ENCODE measurements at places on chromosomes 13 and 19. TPM values are rescaled to one million over a fixed set of nuclear protein-coding genes. Genes with fewer than 3 reads are reported as not detected.

Gene SERTAD1
- total RNA-seq, result 9.7 TPM

Gene RASL11A
- 0.92 TPM for total RNA-seq

Gene KRTDAP
- not detected for total RNA-seq

Gene TBCB
- total RNA-seq, result 197 TPM

Gene BCAM
- not detected for total RNA-seq

DNA sequence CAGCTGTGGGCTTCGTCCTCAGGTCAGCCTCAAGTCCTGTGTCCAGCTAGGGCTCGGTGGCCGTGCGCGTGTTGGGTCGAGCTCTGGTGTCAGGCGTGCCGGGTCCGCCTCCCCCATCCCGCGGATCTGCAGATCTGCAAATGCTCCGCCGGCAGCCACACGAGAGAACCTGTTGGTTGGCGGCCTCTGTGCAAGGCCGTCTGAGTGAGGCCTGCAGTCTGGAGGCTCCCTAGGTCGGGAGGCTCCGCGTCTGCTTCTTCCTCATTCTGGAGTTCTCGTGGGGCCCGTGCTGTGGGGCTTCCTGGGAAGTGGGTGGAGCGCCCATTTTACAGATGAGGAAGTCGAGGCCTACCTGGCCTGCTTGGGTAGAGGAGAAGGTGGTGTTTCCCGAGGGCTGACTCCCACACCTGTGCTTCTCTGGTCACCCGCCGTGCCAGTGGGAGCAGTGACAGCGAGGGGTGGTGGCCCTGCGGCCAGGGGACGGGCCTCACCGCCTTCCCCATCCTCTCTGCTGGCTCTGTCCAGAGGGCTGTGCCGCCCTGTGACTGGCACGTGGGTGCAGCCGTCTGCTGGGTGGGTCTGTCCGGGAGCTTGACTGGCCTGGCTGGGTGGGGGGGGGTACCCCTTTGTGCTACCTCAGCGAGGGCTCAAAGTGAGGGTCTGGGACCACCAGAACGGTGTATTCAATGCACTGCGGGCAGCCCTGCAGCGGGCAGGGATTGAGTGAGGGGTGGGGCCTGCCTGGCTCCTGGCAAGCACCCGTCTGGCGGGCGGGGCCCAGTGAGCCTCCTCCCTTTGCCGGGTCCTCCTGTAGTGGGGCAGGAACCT is 3.3 kb downstream of the CSNK1G2 start:
- peaks cover 40% of the 10 kb centered on the region for H3K4me1 ChIP-seq
- peak overlapping the region; percentile 31 for H3K27ac ChIP-seq
- H3K36me3 ChIP-seq, result peaks cover 13% of the 10 kb centered on the region

DNA sequence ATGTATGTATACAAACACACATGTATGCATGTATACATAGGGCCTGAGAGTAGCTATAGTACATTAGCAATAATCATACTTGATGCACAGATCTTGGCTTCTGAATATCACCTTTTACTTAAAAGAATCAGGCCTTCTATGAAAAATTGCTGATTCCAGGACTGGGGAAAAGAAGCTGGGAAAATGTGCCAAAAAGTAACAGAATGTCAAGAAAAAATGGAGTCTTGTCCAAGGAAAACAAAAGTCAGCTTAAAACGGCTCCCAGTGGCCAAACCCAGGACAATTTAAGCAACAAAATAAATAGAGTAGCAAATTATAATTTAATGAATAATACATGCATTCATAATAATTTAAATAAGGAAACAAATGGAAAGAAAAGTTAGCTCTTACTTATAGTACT is 2104.9 kb downstream of the PCDH9 start:
- DNase-seq, result no peak
- no peak overlapping the region for H3K27ac ChIP-seq
- no peaks in the 10 kb centered on the region for H3K4me1 ChIP-seq

- H3K27ac ChIP-seq, result no peak overlapping the region
- H3K36me3 ChIP-seq, result no peaks in the 10 kb centered on the region
- no peaks in the 10 kb centered on the region for H3K4me1 ChIP-seq
- H3K27me3 ChIP-seq, result no peaks in the 10 kb centered on the region
- H3K4me3 ChIP-seq, result no peak overlapping the region
These were observed 36.6 kb downstream of the MUC16 start for GRCh38 chr19:8973501-8974091.

DNA sequence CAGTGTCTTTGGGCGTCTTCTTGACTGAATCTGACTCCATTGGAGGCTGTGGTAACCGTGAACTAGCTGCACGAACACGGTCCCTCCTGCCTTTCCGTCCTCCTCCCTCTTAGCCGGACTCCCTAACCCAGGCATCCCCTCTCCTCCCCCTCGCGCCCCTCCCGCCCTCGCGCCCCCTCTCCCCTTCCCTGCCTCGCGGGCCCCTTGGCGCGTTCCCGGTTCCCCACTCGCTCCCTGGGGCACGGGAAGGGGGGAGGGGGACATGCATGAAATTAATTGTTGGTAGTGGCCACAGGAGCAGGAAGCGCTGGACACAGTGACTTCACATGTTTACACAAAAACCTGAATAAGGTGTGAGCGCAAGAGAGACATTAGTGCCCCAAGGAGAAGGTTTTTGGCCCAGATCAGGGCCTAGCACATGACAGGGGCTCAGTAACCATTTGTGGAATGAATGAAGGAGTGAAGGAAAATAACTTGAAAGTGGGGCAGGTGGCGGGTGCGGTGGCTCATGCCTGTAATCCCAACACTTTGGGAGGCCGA is 279 bp downstream of the DMRTC2 start:
- no peak overlapping the region for H3K4me3 ChIP-seq
- H3K36me3 ChIP-seq, result no peaks in the 10 kb centered on the region
- no peaks in the 10 kb centered on the region for H3K4me1 ChIP-seq
- peaks cover 4% of the 10 kb centered on the region for H3K27me3 ChIP-seq

DNA sequence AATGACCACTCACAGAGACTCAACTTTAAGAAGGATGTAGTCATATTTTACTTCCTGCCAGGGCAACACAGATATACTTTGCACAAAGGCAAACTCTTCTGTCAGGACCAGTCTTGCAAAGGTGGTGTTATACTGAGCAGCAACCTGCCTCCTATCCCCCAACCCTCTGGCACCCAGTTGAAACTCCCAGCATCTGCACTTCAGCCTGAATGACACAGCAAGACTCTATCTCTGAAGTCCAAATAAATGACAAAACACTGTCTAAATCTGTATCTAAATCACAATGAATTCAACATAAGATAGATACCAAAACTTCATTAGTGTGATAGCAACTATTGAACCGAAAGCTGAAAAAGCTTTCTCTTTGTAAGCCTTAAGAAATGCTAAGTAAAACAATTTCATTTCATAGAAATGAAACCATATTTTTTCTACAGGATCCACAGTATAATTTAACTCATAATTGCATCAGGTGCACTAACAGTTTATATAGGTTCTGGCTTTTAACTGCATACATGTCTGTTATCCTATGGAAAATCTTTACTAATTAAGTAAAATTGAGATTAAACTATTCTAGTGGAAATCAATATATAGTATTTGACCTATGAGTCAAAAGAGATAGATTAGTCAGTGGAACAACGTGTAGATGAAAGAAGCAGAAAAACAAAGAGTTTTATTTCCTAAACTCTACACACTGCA is 163.7 kb downstream of the TBC1D4 start:
- H3K27me3 ChIP-seq, result no peaks in the 10 kb centered on the region
- DNase-seq, result peak; percentile 16
- peaks cover 11% of the 10 kb centered on the region for H3K36me3 ChIP-seq
- peaks cover 58% of the 10 kb centered on the region for H3K4me1 ChIP-seq
- H3K27ac ChIP-seq, result peak overlapping the region; percentile 89

DNA sequence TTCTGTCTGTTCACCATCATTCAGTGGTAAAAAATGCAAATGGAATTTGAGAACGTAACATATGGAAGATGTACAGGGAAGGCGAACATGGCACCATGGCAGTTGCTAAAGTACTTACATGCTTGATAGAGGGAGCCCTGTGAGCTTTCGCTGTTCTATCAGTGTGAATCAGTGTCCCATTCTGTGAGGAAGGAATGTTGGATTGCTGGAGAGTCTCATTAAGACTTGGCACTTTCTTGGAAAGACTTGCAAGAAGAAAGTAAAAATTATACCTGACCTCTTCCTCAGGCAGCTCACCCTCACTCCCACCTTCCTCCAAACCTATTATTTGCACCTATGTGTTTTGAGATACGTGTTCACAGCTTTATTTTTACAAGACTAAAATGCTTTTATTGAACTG is 43.5 kb downstream of the FREM2 start:
- no peak overlapping the region for H3K4me3 ChIP-seq
- no peak for DNase-seq
- H3K27ac ChIP-seq, result no peak overlapping the region
- no peaks in the 10 kb centered on the region for H3K36me3 ChIP-seq

- no peak for DNase-seq
- H3K27ac ChIP-seq, result no peak overlapping the region
- peaks cover 30% of the 10 kb centered on the region for H3K4me1 ChIP-seq
- no peaks in the 10 kb centered on the region for H3K36me3 ChIP-seq
- H3K4me3 ChIP-seq, result no peak overlapping the region
These were observed 253.8 kb downstream of the DLEU7 start for GRCh38 chr13:50589651-50590054.

- H3K4me1 ChIP-seq, result peaks cover 3% of the 10 kb centered on the region
- no peak for DNase-seq
- peaks cover 7% of the 10 kb centered on the region for H3K27me3 ChIP-seq
- H3K36me3 ChIP-seq, result no peaks in the 10 kb centered on the region
- H3K4me3 ChIP-seq, result no peak overlapping the region
These were observed 21.0 kb upstream of the FXYD3 start for GRCh38 chr19:35094656-35095055.

DNA sequence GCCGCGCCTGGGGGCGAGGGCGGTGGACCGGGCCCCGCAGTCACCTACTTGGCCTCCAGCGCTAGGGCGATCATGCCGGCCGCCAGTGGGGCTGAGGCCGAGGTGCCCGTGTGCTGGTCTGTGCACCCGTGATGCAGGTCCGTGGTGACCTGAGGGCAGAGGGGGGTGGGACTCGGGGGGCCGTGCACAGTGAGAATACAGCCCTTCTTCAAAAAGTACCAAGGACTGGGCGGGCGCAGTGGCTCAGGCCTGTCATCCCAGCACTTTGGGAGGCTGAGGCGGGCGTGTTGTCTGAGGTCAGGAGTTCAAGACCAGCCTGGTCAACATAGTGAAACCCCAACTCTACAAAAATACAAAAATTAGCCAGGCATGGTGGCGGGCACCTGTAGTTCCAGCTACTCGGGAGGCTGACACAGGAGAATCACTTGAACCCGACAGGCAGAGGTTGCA is 5.0 kb upstream of the C19orf25 start:
- peaks cover 2% of the 10 kb centered on the region for H3K36me3 ChIP-seq
- H3K4me3 ChIP-seq, result no peak overlapping the region
- H3K4me1 ChIP-seq, result peaks cover 8% of the 10 kb centered on the region
- H3K27me3 ChIP-seq, result no peaks in the 10 kb centered on the region
- no peak overlapping the region for H3K27ac ChIP-seq

GRCh38 chr19:15464394-15465385 is at the start of gene RASAL3:
TSS of gene RASAL3 (minus strand) at chr19:15464544. CDS start at chr19:15464358, 186 bp downstream.
- peaks cover 66% of the 10 kb centered on the region for H3K4me1 ChIP-seq
- peaks cover 30% of the 10 kb centered on the region for H3K36me3 ChIP-seq
- peak within 1 kb of the TSS; percentile 94 for H3K4me3 ChIP-seq
- DNase-seq, result peak; percentile 72
- peaks cover 10% of the 10 kb centered on the region for H3K27me3 ChIP-seq
- H3K27ac ChIP-seq, result peak within 1 kb of the TSS; percentile 91

DNA sequence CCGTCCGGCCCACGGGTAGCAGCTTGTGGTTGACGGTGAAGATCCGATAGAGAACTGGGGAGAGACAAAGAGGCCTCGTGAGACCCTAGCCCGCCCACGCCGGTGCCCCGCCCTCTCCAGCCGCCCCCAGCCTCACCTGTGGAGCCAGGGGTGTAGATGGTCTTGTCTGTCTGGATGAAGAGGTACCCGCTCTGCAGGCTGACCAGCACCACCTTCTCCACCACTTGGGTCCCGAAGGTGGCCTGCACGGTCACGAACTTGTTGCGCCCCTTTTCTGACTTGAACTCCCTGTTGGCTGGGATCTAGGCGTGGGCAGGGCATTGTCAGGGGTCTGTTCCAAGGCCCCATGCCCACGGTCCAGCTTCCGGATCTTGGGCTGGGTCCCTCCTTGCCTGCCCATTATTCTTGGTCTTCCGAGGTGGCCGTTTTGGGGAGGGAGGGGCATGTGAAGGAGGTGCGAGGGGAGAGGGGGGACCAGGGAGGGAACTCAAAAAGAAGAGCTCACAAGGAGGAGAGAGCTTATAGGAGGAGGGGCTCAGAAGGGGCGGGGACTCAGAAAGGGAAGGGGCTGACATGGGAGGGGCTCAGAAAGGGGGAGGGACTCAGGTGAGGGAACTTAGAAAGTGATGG is 2.2 kb downstream of the C3 start:
- no peak overlapping the region for H3K27ac ChIP-seq
- peaks cover 25% of the 10 kb centered on the region for H3K4me1 ChIP-seq
- no peaks in the 10 kb centered on the region for H3K36me3 ChIP-seq
- no peak overlapping the region for H3K4me3 ChIP-seq
- DNase-seq, result no peak

DNA sequence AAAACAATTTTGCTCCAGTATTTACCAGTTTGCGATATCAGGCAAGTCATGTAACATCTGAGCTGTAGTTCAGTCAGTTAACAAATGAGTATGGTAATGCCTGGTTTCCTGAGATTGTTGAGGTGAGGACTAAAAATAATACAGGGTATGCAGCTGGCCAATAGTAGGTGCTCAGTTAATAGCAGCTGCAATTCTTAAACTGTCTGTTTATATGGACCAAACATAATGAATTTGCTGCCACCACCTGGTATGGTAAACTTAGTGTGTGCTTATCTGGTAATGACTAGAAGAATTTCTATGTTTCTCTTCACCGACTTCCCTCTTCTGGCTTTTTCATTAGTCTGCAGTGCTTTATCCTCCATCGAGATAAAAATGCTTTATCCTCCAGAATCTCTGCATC is 9.1 kb downstream of the ZMYM2 start:
- peaks cover 20% of the 10 kb centered on the region for H3K36me3 ChIP-seq
- no peak overlapping the region for H3K27ac ChIP-seq
- H3K4me3 ChIP-seq, result no peak overlapping the region
- peaks cover 11% of the 10 kb centered on the region for H3K4me1 ChIP-seq
- H3K27me3 ChIP-seq, result no peaks in the 10 kb centered on the region

DNA sequence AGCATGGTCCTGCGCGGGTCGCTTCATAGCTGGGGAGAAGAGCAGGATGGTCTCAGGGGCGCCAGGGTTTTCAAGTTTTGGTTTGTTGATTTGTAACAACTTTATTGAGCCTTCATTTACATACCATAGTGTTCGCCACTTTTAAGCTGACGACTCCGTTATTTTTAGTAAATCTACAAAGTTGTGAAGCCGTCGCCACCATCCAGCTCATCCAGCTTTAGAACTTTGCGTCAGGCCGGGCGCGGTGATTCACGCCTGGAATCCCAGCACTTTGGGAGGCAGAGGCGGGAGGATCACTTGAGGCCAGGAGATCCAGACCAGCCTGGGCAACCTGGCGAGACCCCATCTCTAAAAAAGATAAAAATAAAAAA is 404 bp downstream of the C19orf44 start:
- H3K4me1 ChIP-seq, result peaks cover 20% of the 10 kb centered on the region
- peak overlapping the region; percentile 95 for H3K4me3 ChIP-seq
- peak overlapping the region; percentile 87 for H3K27ac ChIP-seq
- no peaks in the 10 kb centered on the region for H3K27me3 ChIP-seq

DNA sequence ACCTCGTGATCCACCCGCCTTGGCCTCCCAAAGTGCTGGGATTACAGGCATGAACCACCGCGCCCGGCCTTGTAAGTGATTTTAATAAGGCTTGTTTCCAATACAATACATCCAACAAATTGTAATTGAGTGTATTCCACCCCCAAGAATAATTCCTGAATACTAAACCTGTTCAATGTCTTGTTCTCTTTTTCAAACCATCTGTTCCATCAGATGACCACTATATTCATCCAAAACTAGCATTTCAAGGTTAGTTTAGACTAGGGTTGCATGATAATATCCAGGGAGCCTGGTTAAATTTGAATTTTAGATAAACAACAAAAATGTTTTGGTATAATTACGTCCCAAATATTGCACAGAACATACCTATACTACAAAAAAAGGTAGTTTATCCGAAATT is 135.4 kb upstream of the WASF3 start:
- no peak overlapping the region for H3K4me3 ChIP-seq
- H3K27me3 ChIP-seq, result no peaks in the 10 kb centered on the region
- no peak overlapping the region for H3K27ac ChIP-seq
- DNase-seq, result no peak

All from activated CD4-positive, alpha-beta T cell treated with anti-CD3 and anti-CD28 coated beads, Interleukin-2, amount 10 ng/mL, durations not matched to agents 7 days and 5 days (primary cell).